Tibial nerve (tissue), 4 donors: ENCODE measurements at places on chromosomes 5 and 9.

DNA sequence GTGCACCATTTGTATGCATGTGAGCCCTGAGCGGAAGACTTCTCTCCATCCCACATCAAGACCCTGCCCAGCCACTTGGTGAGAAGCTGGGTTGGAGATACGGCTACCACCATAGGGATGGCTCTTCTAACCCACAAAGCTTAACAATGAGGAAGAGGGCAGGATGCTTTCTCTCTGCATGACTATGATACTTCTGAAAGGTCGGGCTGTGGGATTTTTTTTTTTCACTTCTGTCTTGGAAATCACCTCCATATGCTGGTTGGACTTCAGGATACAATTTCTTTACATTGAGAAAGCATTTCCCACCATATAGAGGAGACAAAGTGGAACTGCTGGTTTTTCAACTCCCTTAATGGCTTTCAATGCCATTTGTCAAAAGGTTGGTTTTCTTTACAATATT lies 30.5 kb downstream of the ZNF366 start:
- no peak for DNase-seq

DNA sequence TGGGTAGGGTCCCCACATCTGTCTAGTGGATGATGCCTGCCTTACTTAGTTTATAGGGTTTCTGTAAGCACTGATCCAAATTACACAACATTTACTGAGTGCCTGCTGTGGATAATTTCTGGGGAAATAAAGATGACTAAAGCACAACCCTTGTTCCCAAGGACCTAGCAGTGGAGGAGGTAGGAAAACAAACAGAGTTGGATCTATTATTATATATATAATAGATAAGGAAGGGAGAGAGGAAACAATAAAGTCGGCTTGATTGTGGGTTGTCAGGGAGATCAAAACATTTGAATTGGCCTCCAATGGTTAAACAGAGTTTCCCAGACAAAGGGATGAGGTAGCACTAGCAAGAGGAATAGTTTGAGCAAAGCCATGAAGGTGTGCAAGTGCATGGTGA lies 14.0 kb downstream of the IL33 start:
- DNase-seq, result no peak

DNA sequence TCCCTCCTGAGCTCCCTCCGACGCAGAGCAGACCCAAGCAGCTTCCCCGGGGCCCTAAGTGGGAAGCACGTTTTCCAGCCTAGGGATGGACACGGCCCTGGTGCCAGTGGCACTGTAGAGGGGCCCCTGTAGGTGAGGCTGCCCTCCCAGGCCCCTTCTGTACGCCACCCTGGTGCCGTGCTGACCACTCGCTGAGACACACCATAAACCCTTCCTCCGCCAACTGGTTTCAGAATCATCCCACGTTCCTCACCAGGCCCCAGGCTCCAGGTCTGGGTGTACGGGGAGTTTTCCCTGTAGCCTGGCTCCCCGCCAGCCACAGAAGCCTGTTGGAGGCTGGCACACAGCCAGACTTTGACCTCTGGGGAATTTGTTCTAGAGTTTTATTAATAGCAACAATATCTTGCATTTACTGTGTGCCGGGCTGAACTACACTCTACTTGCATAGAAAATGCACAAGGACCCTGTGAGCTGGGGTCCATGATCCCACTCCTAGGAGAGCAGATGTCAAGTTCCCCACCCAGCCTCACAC lies 18.2 kb upstream of the WDR38 start:
- DNase-seq, result peak; percentile 72

GRCh38 chr5:5810461-5810860 lies 388.0 kb downstream of the ICE1 start:
- DNase-seq, result no peak

DNA sequence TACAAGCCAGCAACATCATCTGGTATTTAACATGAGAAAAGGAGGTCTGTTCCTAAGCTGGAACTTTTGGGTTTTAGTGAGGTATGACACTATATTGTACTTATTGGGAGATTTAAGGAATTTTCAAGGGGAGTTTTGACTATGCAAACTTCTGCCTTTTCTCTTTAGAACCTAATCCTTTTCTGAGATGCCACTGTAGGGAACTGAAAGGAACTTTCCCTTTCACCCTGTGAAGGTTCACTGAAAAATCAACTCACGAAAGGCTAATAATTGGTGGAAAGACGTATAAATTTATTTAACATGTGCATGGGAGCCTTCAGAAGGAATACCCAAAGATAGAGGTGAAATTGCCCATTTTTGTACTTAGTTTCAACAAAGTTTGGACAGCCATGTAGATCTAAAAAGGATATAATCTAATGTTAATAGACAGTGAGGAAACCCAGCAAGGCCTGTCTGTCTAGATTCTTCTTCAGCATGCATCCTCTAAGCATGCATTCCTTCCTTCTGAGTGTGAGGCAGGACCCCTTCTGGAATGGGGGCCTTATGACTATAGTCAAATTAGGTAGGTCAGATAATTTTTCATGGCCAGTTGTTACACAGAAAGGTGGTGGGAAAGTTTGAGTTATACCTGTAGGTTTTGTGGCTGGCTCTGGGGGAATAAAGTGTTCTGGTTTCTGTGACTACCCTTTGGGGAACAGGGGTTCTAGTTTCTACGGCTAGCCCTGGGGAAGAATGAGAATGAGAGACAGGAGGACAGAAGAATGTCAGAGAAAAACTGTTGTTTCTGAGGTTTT lies 200.3 kb downstream of the C9orf152 start:
- DNase-seq, result no peak

- DNase-seq, result no peak
Measured at GRCh38 chr5:66854416-66854815, 258.2 kb downstream of the MAST4 start.

GRCh38 chr5:101932599-101932998 lies 363.5 kb downstream of the SLCO4C1 start:
- no peak for DNase-seq
